ENCODE measurements at places on chromosomes 3 and 15.

GRCh38 chr3:156149876-156150275 lies 29.5 kb downstream of the KCNAB1 start:
- no peak for DNase-seq

DNA sequence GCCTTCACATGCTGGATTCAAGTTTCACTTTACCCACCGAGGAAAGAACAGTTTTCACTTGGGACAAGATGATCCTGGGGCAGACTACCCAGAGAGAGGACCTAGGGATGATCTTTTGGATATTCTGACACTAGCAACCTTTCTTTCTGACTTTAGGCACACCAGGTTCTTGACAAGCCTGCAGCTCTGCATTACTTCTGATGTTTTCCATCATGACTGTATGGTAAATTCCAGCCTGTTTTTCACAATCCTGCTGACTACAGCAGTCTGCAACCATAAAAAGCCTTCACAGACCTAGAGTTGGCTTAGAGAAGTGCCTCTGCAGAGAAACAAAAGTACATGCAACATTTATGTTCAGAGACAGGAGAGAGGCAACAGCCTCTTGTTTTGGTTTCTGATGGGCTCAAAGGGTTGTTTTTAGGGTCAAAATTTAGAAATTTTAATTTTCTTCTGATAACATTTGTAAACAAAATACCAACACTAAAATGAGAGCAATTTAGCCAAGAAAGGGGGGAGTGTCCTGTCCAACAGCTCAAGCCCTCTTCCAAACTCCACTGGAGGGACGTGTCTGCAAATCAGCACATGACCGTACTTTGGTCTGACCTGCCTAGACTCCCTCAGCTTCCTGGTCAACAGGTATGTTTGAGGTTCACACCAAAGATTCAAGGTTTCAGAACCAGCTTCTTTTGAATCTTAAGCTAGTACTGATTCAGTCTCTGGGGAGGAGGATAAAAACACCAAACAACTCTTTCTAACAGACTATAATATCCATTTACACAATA lies 799 bp downstream of the ABI3BP start:
- DNase-seq: no peak

DNA sequence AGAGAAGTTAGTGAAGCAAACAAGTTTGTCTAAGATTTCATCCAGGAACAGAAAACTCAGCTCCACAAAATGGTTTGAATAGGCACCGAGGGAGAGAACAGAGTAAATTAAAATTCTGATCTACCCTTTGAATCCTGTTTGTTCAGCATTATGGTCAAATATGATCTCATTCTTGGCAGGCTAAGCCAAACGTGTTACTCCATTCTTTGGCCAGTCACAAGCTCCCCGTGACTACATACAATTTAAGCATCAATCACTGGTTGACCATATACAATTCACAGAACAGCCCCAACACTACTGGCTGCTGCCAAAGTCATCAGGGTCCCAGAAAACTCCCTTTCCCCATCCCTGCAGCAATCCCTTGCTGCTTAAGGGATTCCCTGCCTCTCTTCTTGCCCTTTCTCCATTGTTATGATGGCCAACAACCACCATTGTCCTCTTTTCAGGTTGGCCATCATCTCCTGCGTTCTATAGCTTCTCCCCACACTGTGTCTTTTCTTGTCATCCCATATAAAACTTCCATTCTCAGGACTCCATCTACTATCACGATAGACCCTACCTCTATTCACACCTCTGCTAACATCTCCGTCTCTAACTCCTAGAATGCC lies 46.3 kb downstream of the GOLIM4 start:
- DNase-seq: no peak

- no peak for DNase-seq
These were observed 251.1 kb downstream of the CHL1 start for GRCh38 chr3:447671-448070.

DNA sequence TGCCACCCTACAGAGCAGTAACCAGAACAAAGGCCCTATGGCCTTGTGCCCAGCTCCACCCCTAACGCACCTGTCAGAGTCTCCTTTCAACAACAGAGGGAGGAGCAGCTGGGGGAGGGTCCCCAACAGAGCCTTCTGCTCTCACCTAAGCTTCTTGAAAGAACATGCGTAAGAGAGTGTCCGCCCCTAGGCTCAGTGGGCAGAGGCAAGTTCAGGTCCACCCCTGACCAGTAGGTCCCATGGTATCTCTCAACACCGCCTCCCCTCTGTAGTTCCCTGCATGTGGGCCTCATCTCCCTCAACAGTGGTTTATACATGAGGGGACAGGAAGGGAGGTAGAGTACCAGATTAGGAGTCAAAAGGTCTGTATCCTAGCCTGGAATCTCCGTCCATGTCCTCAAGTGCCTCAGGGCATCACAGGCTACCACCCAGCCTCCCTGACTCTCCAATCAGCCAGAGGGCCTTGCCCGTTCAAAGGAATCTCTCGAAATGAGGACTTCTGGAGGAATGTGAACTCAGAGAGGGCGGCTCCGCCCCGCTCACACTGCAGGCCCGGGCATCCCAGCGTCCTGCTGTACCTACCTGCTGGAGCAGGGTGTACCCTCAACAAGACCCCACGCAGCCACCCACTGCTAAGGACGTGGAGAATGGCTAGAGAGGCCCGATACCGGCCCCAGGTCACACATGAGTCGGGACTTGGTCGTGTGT lies 680 bp downstream of the POC1A start:
- DNase-seq: peak; percentile 15

- DNase-seq: no peak
These were observed 83.5 kb downstream of the SV2B start for GRCh38 chr15:91183596-91183995.

DNA sequence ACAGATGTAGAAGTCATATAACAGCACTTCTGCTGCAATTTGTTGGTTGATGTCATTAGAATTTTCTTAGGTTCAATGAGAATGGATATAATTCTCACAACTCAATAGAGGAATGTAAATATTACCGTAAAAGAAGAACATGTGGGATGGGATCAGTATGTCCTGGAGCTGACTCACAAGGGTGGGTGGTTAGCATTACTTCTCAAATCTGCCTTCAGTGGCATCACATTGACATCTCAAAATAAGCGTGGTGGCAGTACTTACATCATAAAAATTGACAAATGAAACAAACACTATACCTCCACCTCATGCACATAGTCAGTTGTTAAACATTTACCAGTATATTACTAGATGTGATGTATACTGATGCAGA lies 1068.0 kb upstream of the CADM2 start:
- no peak for DNase-seq

DNA sequence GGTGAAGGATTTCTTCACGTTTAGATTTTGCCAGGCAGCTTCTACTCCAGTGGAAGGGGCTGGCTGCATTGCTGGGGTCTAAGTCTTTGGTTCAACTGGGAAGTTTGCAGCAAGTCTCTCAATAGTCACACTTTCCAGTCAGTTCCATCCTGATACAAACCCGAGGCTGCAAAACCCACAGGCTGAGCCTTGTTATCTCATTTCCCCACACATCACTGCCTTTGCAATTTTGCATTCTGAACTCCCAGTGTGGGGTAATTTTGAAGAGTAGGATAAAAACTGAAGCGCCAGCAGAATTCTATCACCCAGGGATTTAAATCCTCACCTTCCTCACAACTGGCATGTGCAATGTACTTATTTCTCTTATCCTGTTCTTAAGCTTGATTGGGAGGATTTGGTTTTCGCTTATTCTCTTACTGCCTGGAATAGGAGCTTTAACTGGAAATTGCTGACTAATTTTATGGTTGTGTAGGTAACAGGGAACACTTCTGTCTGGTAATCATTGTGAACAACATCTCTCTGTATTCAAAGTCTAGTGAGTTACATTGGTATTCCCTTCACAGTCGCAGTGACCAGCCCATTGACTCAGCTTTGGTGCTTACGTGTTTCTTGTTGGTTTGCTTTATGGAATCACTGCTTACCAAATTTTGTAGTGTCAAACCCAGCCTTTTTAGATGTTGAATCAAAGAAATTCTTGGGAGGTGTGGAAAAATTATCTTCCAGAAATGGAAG lies 142.0 kb upstream of the TOPAZ1 start:
- no peak for DNase-seq

DNA sequence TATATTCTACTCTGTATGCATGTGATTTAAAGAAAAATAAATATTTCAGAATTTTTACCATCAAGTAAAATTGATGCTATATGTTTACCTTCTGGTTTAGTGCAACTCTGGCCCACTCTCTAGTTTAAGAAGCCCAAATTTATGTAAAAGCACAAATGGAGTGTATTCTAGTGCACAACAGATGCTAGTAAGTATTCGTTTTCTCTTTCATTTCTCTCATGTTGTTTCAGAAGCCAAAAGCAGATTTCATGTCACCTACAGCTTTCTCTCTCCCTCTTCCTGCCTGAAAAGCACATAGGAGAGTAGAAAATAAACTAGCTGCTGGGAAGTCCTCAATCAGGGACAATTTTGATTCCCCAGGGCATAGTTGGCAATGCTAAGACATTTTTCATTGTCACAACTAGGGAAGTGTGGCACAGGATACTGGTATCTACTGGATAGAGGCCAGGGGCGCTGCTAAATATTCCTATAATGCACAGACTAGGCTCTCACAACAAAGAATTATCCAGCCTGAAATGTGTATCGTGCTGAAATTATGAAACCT lies 147.4 kb upstream of the ARHGEF26 start:
- DNase-seq: no peak

DNA sequence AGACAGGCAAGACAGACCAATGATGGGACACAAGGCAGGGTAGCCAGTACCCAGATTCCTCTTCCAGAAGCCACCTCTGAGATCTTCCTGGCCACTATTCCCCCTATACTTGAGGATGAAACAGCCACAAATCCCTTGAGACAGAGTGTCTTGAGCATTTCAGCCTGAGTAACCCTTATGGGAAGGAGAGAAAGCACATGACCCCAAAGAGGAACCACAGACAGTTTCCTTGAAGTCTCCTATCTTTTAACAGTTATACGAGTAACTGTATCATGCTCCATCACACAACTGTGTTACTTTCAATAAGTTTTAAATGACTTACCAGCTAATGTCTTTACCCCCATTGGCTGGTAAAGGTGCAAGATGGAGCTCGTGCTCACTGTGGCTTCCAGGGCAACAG lies 9.3 kb downstream of the VIPR1 start:
- no peak for DNase-seq

- DNase-seq: no peak
These were observed 163.6 kb upstream of the PRICKLE2 start for GRCh38 chr3:64388886-64389285.

GRCh38 chr3:10935846-10936631 lies 56.5 kb upstream of the SLC6A1 start:
- no peak for DNase-seq

- DNase-seq: no peak
These were observed 19.8 kb upstream of the HDAC11 start for GRCh38 chr3:13460341-13460736.

DNA sequence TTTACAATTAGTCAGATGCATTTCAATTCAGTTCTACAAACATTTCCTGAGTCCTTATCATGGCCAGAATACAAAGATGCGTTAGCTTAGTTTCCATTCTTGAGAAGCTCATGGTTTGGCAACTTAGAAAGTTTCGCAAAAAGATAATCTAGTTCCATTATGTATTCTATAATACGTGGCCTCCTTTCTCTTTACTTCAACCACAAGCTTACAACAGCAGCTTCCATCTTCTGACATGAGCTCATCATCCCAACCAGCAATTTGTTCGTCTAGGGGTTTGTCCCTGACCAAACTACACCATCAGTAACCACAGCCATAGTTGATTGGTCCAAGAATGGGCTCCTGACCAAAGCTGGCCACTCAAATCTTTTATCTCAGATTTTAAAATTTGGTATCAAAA lies 267.6 kb upstream of the TBC1D5 start:
- no peak for DNase-seq

DNA sequence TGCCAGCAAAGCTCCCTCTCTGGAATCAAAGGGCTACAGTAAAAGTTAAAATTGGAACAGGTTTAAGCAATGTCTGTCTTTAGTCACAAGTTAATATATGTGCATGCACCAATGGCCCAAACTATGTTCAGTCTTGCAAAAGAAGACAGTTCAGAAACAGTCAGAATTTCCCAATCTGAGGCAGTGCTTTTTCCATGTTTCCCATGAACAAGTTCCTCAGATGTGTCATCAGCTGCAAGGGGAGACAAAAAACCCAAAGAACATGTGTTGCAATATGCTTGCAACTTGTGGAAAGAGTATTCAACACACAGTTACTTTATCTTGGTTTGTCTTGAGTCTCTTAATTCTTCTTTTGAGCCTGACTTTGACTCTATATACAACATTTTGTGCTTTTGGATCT lies 148.4 kb downstream of the USP13 start:
- no peak for DNase-seq

DNA sequence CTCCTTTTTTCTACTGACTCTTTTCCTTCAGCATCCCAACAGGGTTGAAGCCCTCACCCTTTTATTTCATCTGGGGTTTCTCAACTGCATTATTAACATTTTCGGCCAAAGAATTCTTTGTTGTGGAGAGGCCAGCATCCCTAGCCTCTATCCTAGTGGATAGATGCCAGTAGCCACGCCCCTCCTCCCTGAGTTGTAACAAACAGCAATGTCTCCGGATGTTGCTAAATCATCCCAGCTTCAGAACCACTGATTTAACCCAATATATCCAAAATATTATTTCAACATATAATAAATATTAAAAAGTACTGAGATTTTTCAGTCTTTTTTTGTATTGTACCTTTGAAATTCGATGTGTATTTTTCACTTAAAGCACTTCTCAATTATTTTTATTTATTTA lies 2.0 kb upstream of the RNF111 start:
- DNase-seq: no peak

- DNase-seq: no peak
These were observed 451.0 kb downstream of the MFSD1 start for GRCh38 chr3:159252772-159253384.

Measured in hematopoietic multipotent progenitor cell treated with erythropoietin and hydrocortisone succinate and interleukin-3 and kit ligand, for 17 days (in vitro differentiated cells).